ENCODE measurements at places on chromosomes 13 and 19.

- DNase-seq: peak; percentile 45
Observed at GRCh38 chr19:5271145-5271544, 69.5 kb downstream of the PTPRS start.

DNA sequence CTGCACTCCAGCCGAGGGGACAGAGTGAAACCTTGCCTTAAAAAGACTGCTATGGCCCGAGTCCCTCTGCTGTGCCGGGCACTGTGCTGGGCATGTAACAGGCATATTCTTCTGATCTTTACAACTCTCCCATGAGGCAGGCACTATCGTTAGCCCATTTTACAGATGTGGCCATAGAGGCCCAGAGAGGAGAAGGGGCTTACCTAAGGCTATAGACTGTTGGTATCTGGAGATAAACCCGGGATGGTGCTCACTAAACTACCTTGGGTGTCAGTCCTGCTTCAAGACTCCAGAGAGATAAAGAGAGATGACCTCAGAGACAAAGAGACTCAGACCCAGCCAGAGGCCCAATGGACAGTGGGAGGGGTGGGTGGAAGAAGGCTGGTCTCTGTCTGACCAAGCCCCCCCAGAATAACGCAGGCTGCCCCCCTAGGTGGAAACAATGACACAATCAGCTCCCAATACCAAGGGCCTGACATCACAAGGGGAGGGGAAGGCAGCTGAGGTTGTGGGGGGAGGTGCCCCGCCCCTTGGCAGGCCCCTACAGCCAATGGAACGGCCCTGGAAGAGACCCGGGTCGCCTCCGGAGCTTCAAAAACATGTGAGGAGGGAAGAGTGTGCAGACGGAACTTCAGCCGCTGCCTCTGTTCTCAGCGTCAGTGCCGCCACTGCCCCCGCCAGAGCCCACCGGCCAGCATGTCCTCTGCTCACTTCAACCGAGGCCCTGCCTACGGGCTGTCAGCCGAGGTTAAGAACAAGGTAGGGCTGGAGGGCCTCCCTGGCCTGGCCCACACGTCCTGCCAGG, at the start of gene CNN1:
TSS of gene CNN1 (plus strand) at position 620 of the 805 bp plus-strand sequence. CDS start at position 697, 77 bp downstream.
- DNase-seq: peak; percentile 76

- no peak for DNase-seq
Observed at GRCh38 chr13:100532090-100532766, 56.4 kb downstream of the GGACT start.

DNA sequence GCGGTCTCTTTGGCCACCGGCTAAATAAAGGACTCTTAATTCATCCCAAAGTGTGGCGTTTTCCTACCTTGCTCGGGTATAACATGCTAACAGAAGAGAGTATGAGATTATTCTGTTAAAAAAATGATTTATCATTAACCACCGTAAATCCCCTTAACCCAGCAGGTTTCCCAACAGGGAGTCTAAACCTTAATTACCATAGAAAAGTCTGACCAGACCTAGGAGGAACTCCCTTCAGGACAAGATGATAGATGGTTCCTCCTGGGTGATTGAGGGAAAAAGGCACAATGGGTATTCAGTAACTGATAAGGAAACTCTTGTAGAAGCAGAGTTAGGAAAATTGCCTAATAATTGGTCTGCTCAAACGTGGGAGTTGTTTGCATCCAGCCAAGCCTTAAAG, 193.7 kb downstream of the ZNF737 start:
- DNase-seq: peak; percentile 30

DNA sequence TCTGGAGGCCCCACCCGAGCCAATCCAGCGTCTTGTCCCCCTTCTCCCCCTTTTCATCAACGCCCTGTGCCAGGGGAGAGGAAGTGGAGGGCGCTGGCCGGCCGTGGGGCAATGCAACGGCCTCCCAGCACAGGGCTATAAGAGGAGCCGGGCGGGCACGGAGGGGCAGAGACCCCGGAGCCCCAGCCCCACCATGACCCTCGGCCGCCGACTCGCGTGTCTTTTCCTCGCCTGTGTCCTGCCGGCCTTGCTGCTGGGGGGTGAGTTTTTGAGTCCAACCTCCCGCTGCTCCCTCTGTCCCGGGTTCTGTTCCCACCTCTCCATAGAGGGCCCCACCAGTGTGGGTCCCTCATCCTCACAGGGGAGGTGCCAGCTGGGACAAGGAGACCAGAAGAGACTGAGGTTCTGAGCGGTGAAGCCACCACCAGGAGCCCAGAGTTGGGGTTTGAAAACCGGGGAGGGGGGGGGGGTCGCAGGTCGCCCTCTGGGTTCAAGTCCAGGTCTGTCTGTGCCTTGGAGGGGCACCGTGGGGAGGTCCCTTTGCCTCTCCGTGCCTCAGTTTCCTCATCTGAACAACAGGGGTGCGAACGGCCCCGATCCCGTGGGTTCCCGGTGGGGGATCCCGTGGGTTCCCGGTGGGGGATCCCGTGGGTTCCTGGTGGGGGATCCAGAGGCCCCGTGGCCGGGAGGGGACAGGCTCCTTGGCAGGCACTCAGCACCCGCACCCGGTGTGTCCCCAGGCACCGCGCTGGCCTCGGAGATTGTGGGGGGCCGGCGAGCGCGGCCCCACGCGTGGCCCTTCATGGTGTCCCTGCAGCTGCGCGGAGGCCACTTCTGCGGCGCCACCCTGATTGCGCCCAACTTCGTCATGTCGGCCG, at the start of gene ELANE:
TSS of gene ELANE (plus strand) at position 168 of the 878 bp plus-strand sequence. CDS start at position 194, 26 bp downstream.
- no peak for DNase-seq

DNA sequence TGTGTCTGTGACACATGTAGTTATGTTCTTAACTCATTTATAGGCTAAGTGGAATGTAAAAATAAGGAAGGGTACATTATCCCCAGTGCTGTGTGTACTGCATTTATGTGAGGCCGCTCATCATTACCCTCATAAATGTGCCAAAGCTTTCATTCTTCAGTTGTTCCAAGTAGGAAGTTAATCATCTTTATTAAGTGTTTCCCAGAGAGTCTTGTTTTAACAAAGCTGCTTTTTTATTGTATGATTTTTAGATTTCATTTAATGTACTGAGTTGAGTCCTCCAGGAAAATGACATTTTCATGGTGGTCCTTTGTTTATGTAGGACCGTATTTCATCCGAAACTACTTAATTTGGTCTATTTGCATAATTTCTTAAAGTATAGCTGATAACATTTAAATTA, 379.8 kb downstream of the DLEU7 start:
- DNase-seq: no peak

DNA sequence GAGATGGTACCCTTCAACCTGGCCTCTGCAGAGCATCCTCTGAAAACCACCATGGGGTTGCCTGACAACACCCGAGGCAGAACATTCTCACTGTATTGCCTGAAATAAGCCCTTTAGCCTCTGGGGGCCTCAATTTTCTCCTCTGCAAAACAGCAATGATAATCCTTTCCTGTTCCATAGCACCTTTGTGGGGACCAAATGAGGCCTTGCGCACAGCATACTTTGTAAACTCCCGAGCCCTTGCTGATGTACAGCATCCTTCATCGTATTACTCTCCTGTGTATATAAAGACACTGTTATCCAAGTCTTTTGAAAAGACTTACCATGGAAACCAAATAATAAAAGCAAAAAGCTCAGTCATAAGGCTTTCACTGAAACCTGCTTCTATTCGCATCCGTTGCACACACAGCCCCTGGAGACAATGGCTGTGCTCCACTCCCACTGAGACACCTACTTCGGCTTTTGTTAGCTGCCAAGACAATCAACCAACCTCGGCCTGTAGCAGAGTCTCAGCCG, 276.0 kb downstream of the FOXO1 start:
- DNase-seq: no peak

- no peak for DNase-seq
Observed at GRCh38 chr13:113080361-113080831, 25.2 kb upstream of the F7 start.

- DNase-seq: no peak
Observed at GRCh38 chr19:4232614-4233281, 3.4 kb downstream of the EBI3 start.

DNA sequence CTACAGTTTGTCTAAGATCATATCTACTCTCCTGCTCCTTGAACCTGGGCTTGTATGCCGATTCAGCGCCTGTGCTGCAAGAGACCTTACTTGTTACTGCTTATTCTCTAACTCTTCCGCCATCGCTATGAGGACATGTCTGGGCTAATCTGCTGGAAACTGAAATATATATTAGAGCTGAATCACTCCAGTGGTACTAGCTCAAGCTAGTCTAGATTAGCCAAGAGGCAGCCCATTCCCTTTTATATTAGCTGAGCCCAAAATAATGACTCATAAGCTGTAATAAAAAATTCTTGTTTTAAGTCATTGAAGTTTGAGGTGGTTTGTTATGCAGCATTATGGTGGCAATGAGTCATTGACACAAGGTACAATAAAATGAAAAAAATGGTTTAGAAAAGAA, 52.8 kb downstream of the SLC6A16 start:
- DNase-seq: no peak

GRCh38 chr13:97574926-97575325, 141.0 kb downstream of the RAP2A start:
- peak; percentile 61 for DNase-seq

DNA sequence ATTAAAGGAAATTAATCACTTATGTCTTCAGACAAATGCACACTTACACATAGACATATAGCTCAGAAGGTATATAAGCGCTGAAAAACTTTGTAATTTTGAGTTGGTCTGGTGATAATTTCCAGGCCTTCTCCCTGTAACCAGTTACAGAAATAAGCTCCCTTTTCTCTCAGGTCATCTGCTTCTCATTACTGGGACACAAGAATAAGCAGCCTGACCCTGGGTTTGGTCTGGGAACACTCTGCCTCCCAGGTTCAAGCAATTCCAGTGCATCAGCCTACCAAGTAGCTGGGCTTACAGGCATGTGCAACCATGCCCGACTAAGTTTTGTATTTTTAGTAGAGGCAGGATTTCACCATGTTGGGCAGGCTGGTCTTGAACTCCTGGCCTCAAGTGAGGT, 274.5 kb downstream of the LMO7 start:
- no peak for DNase-seq

- peak; percentile 70 for DNase-seq
Observed at GRCh38 chr13:19185086-19185864, 3.7 kb upstream of the TUBA3C start.

DNA sequence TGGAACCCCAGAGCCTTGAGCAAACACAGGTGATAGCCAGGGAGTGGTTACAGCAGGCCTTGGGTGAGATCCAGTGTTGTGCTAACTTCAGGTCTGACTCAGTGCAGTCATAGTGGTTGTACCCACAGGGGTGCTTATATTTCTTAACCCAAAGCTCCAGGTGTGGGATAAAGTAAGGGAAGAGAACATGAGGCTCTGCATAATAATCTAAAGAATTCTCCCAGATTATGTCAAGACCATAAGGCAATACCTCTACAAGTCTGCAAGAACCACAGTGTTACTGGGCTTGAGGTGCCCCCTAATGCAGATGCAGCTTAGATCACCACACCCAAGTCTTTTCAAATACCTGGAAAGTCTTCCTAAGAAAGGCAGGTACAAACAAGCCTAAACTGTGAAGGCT, 485.4 kb downstream of the RFC3 start:
- no peak for DNase-seq

GRCh38 chr13:98686270-98686669, 66.2 kb downstream of the SLC15A1 start:
- DNase-seq: no peak

DNA sequence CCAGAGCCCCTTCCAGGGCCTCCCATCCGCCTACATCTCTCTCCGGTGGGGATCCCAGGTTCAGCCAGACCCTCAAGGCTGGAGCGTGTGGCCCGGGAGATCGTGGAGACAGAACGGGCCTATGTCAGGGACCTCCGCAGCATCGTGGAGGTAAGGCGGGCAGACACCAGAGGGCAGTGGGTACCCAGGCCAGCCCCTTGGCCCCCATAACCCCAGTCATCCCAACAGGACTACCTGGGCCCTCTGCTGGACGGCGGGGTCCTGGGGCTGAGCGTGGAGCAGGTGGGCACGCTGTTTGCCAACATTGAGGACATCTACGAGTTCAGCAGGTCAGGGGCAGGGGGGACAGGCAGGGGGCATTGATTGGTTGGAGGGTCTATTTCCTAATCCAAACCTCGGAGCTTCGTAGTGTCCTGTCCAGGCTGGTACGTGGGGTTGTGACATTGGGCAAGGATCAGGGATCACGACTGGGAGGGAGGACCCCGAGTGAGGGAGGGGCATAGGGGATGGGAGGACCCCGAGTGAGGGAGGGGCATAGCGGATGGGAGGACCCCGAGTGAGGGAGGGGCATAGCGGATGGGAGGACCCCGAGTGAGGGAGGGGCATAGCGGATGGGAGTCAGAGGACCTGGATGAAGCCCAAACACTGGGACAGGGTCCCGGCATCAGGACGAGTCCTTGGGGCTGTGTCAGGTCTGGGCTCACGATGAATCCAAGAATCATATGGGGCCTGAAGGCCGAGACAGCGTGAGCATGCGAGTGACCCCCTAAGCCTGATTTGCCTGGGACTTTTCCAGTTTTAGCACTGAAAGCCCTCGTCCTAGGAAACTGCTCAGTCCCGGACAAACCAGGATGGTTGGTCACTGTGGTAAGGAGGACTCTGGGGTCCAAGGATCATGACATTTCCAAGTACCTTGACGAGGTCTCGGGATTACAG, 2.9 kb downstream of the PLEKHG2 start:
- DNase-seq: no peak

DNA sequence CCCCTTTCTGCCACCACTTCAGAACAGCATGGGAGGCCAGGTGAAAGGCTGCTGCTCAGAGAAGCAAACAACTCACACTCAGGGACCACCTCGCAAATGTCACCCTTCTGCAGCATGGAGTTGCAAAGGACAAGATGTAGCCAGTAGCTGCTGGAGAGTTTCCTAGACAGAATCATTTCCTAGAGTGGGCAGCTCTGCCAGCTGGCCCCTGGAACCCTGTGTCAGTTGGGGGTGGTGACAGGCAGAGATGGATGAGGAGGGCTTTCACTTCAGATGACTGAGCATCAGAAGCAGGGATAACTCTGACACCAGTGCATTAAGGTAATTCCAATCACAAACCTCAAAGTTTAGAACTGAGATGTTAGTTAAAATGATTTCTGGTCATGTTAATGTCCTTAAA, 34.4 kb upstream of the EPHX3 start:
- DNase-seq: no peak

- no peak for DNase-seq
Observed at GRCh38 chr19:33437393-33437820, 63.9 kb downstream of the CEBPG start.

GRCh38 chr19:23145617-23146415, 29.0 kb downstream of the ZNF730 start:
- DNase-seq: no peak

- peak; percentile 79 for DNase-seq
Observed at GRCh38 chr19:39497996-39498797, 550 bp upstream of the DLL3 start.

DNA sequence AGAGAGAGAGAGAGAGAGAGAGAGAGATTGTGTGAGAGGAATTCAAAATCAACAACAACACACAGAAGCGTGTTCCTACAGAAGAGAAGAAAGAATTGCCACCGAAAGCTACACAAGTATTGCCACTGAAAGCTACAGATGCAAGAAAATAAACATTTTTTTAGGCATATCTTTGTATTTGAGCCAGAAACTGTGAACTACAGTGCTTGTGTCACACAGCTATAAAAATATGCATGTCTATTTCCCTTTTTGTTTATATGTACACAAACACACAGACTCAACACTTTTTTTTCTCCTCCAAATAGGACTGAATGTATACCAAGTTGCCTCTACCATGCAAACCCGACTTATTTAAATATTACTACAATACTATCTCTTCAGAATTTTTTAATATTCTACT, 290.4 kb downstream of the SLITRK5 start:
- DNase-seq: no peak

- DNase-seq: peak; percentile 25
Observed at GRCh38 chr13:22135446-22135845, 464.6 kb downstream of the FGF9 start.

- DNase-seq: no peak
Observed at GRCh38 chr13:73816702-73817101, 317.5 kb downstream of the KLF12 start.

Data from OCI-M1 (cell line).